ENCODE measurements at places on chromosomes 11 and 22. TPM values are rescaled to one million over a fixed set of nuclear protein-coding genes. Genes with fewer than 3 reads are reported as not detected.

YAP1 gene
- polyA plus RNA-seq: 144 TPM

TMPRSS13 gene
- not detected for polyA plus RNA-seq

B4GALNT4 gene
- polyA plus RNA-seq: 7.8 TPM

ACRV1 gene
- polyA plus RNA-seq: not detected

- no peak for DNase-seq
Observed at GRCh38 chr22:35596821-35597220, 20.3 kb downstream of the MB start.

DNA sequence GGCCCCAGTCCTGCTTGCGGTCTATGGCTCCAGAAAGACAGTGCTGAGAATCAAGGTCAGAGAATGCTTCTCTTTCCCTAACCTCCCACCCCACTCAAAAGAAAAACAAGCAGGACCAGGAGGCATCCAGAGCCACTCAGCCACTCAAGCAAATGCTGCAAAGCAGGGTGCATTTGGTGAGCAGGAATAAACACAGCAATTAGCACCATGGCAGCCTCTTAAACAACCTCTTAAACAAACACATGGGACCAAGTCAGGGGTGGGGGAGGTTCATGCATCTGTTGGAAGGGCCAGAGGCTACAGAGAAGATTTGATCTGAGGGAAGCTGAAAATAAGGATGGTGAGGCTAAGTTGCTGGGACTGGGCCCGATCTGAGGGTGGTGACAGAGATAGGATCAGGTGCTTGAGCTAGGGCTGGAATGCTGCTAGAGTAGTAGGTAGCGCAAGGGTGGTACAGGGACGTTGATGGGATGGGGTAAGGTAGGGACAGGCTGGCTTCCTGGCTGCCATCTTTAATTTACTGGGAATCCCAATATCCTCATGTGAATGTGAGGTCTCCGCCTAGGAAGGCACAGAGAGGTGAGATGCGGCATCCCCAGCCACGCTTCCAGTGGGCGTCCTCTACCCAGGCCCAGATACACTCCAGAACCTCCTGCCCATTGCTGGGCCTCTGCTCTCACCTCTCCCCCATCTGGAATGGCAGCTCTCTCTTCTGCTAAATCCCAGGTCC lies 26.6 kb upstream of the LMO1 start:
- no peak for DNase-seq

DNA sequence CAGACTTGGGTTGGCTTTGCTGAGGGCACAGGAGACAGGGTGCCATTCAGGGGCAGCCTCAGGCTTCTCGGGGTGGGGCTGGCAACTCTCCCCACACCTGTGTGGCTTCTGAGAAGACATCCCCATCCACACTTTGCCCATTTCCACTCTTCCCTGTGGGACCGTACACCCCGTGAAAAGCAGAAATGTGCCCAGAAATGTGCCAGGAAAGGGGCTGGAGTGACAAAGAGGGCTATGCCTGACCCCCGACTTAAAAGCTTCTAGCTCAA lies 50.6 kb downstream of the SGSM3 start:
- DNase-seq: no peak

DNA sequence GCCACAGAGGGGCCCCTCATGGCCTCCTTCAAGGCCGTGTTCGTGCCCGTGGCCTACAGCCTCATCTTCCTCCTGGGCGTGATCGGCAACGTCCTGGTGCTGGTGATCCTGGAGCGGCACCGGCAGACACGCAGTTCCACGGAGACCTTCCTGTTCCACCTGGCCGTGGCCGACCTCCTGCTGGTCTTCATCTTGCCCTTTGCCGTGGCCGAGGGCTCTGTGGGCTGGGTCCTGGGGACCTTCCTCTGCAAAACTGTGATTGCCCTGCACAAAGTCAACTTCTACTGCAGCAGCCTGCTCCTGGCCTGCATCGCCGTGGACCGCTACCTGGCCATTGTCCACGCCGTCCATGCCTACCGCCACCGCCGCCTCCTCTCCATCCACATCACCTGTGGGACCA lies 10.0 kb downstream of the CXCR5 start:
- DNase-seq: no peak

GRCh38 chr22:49146511-49146910 lies 681.2 kb downstream of the BRD1 start:
- no peak for DNase-seq

DNA sequence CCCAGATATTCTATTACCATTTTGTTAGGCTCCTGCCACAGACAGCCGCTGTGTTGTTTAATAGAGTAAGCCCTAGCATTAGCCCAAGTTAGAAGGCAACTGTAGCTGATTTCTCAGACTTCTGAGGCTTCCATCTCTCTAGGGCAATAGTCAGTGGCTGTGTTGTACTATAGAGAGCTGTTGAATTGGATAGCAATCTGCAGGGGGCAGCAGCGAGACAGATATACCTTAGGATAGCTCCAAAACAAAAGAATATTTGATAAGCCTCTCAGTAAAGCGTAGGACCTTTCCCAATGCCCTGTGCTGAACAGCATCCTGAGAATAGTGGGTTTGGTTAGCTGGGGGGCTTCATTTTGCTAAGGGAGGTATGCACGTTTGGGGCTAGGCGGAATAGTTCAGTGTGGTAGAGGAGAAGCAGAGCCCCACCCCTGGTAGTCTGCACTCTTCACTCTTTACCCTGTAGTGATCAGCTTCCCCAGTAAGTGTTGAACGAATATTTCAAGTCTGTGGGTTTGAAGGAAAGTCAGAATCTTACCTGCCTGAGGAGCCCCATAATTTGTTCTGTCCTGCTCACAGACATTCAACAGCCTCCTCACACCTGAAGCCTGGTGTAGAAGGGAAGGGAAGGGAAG lies 515.1 kb downstream of the INSC start:
- DNase-seq: no peak

DNA sequence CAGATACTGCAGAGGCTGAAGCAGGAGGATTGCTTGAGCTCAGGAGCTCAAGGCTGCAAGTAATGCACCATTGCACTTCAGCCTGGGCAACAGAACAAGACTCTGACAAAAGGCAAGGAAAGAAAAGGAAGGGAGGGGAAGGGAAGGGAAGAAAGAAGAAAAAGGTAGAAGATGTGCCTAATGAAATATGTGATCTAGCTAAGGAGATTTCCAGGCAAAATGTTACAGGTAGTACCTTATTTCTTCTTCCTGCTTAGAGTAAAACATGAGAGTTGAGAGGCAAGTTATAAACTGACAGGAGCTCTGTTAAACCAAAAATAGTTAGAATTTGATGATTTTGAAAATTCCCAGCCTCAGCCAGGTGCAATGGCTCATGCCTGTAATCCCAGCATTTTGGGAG lies 4.7 kb upstream of the PELI3 start:
- no peak for DNase-seq

DNA sequence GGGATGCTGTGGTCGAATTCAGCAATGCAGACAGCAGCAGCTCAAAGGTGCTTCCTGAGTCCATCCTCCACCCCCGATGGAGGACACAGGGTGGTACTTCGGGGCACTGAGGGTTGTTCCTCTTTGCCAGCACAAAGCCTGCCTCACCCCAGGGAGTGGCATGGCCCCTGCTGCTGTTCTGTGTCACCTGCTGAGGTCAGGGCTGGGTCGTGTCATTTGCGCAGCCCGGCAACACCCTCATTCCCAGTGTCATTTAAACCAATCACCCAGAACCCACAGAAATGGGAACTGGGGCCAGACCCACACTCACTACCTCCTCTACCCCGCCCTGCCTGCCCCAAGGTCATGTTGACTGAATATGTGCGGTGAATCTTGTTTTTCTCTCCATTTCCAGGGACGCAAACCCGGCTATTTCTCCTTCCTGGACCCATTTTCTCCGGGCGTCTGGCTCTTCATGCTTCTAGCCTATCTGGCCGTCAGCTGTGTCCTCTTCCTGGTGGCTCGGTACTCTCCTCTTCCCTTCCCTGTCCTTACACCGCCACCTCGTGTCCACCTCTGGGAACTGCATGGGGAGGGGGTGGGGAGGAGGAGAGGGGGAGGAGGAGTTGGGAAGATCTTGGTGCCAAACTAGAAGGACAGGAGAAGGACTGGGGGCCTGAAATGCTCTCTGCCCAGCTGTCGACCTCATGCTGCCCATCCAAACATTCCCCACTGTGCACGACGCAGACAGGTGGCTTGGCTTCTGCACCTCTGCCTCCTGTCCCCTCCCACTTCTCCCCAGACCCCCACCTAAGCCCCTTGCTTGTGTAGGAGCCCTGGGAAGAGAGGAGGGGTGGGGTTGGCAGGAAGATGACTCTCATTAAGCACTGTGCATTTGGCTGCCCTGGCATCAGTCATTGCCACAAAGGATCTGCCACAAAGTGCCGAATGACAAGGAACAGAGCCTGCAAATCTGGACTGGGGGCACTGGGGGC lies 71.2 kb upstream of the TBCEL start:
- DNase-seq: peak; percentile 21

GRCh38 chr11:40302669-40303068 lies 1156.8 kb downstream of the LRRC4C start:
- no peak for DNase-seq

GRCh38 chr11:126719740-126720139 lies 280.8 kb downstream of the KIRREL3 start:
- DNase-seq: no peak

DNA sequence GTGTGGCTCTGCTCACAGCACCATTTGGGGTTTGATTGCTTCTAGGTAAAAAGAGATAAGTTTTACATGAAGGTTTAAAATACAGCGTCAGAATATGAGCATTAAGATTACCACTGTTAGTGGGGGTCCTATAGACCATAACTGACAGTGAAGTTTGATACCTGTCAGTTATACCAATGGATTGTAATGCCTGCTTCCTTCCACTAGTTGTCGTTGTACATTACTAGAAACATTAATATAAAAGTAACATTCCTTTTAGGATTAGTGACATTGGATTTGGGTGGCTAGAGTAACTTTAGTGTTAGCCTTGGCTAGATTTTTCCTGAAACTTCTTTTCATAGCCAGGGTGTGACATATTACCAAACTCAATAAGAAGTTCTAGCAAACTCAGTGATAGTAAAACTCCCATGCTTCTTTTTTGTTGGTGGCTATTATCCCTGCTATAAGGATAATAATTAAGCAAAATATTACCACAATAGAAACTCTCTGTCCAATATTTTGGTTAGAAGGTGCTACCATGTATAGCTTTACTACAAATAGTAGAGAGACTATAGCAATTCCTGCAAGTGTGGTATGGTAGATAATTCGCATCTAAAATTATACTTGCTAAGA lies 57.1 kb downstream of the FAM181B start:
- no peak for DNase-seq

DNA sequence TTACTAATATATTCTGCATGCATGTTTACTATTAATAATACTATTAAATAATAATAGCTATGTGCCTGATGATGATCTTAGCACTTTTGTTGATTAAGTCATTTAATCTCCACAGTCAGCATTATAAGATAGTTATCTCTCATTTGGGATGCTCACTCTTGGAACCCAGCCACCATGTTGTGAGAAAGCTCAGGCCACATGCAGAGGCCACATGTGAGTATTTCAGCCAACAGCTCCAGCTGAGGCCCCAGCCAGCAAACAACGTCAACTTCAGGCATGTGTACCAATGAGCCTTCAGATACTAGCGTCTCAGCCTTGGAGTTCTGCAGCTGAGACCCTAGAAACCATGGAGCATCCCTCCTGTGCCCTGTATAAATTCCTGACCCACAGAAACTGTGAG lies 798.1 kb upstream of the LRRC4C start:
- no peak for DNase-seq

DNA sequence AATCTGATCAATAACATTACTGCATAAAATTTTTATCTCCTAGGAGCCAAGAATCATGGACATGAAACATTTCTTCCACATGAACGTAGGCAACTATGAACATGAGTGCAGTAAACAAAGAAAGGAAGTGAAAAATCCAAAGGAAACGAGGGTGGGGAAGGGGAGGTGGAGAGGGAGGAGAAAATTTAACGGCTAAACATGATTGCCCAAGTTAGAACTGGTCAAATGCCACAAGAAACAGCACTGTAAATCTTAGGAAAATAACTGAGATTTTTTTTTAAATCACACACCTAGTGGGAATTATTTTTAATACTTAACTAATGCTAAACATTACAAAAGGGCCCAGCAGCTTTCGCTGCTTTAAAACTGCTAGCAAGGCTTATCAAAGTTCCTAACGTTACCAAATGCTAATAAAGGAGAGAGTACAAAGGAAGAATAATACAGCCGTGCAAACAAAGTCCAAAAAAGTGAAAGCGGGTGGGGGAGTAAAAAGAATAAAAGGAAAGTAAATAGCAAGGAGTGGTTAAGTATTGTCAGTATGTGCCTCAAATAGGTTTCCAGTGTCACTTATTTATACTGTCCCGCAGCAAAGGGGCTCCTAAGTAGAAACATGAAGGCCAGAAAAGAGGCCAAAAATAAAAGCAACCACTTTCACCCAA lies 13.7 kb downstream of the NARS2 start:
- DNase-seq: no peak

DNA sequence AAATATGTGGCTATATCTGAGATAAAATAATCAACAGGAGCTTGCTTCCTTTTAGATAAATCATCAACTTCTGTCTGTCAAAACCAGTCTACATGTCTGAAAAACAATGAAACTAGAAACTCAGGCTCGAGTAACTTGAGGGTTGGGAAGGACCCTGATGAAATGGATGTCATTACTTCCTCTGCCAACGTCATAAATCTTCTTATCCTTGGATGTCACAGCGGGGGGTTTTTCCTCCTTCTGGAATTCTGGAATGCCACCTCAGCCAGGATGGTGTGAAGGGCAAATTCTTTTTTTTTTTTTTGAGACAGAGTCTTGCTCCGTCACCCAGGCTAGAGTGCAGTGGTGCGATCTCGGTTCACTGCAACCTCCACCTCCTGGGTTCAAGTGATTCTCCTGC lies 13.4 kb downstream of the LGR4 start:
- DNase-seq: no peak

GRCh38 chr11:39268176-39268690 lies 2191.2 kb downstream of the LRRC4C start:
- no peak for DNase-seq

DNA sequence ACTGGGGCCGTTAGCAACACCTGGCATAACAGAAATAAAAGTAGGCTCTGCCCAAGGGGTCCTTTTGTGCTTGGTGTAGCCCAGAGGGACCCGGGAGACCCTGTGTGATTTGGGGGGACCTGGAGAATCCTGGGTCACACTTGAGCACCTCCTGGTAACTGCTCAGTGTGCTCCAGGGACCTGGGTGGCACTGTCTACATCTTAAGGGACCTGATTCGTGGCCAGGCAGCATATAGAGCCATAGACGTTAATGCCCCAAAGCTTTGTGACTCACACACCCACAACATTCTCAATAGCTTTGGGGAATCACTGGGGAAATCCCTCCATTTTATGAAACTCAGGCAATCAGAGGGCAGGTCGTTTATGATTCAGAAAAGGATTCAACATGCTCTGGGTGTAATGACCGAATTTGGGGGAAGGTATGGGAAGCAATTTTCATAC lies 3.6 kb upstream of the IGF2 start:
- DNase-seq: no peak

All from AG04450 (cell line).